ENCODE measurements at places on chromosomes 2 and 18.

DNA sequence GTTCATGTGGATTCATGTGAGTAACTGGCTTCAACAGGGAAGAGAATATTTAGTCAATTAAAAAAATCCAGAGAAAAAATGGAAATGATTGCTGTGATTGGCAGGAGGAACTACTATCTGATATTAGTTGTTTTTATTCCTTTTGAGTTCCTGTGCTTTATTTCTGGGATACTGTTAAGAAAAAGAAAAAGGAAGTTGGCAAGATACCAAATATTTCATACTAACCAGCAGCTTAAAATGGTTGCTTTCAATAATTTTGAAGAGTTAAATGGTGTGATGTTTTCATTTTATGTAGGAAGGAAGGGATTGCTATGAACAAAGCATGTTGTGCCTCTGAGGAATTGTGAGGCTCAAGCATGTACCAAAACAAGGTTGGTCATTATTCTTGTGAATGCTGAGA is 8.1 kb upstream of the MTX2 start:
- no peak for DNase-seq

- no peak for DNase-seq
Measured at GRCh38 chr18:376311-376710, 108.5 kb upstream of the THOC1 start.

DNA sequence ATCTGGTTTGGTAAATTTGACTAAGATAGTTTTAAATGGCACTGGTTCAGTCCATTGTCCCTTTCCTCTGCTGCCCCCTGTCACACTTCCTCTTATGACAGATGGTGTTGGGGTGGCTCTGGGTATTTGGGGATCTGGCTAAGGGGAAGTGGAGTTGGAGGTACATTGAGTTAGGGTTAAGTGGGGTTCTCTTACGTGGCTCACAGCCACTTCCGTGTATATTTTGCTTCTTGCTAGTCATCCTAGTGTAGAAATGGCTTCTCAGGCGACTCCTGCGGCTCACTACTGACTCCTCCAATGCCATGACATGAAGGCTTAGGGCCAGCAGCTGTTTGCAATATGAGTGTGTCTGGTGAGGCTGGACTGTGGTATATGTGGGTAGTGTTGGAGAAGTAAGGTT is 187.0 kb downstream of the HAUS1 start:
- no peak for DNase-seq

GRCh38 chr2:55952415-55952814 is 28.8 kb upstream of the EFEMP1 start:
- DNase-seq: no peak

DNA sequence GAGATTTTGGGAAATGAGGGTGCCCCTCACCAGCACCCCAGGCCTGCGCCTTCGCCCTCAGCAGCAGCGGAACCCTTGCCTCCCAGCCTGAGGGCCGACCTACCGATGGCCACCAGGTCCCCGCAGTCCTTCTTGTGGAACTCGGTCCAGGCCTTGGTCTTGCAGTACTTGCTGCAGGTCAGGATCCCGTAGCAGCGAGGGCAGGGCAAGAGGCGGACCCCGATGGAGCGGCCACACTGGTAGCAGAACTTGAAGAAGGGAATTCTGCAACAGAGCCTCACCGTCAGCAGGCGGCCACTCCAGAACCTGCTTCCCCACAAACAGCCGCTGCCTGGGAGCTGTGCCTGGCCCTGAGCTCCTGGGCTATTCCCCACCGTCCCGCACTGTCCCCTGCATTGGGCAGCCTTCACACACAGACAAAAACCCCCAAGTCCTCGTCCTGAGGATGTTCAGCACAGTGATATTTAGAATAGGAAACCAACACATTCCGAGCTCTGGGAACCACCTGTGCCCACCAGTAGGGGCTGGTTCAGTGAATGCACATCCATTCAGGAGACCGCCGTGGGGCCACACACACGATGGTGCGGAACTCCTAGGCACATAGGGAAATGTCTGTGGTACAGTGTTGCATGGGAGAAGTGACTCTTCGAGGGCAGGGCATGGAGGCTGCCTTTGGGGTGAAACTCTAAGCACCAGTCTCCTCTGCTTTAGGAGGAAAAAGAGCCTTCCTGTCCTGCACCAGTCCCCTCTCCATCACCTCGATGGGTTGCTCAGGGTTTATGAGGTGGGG is 45.6 kb downstream of the GPC1 start:
- no peak for DNase-seq

All from stimulated activated CD4-positive, alpha-beta T cell treated with anti-CD3 and anti-CD28 coated beads, Interleukin-2, amount 100 ng/mL, for 4 hours (primary cell).